Stimulated activated CD4-positive, alpha-beta T cell treated with anti-CD3 and anti-CD28 coated beads, Interleukin-2, amount 100 ng/mL, for 4 hours (primary cell): ENCODE measurements at places on chromosomes 3 and 15.

GRCh38 chr3:65193531-65193930 is 505.7 kb upstream of the ADAMTS9 start:
- no peak for DNase-seq

GRCh38 chr3:101117980-101118379 is 124.8 kb upstream of the ABI3BP start:
- DNase-seq, result no peak

- no peak for DNase-seq
Observed at GRCh38 chr15:49675041-49675440, 54.2 kb downstream of the DTWD1 start.

GRCh38 chr15:38482572-38482971 is 28.6 kb downstream of the FAM98B start:
- DNase-seq, result no peak

- no peak for DNase-seq
Observed at GRCh38 chr3:171851660-171852058, 8.5 kb downstream of the TMEM212 start.

DNA sequence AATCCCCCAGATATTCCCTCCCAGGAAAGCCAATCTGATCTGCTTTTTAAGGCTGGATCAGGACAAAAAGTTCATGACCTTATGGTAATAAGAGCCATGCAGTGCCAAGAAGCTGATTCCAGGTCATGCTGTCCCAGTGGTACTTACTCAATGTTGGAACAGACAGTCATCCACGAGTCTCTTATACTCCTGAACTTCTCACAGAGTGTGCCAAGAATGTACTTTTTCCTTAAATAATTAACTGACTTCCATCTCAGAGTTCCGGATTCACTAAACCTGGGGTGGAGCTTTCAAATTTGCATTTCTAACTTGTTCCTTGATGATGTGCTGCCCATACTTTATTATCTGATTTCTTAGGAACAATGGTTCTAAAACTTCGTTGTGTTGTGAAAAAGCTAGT is 3.4 kb upstream of the P3H2 start:
- no peak for DNase-seq

GRCh38 chr3:48503401-48504050 is 448 bp downstream of the SHISA5 start:
- no peak for DNase-seq

DNA sequence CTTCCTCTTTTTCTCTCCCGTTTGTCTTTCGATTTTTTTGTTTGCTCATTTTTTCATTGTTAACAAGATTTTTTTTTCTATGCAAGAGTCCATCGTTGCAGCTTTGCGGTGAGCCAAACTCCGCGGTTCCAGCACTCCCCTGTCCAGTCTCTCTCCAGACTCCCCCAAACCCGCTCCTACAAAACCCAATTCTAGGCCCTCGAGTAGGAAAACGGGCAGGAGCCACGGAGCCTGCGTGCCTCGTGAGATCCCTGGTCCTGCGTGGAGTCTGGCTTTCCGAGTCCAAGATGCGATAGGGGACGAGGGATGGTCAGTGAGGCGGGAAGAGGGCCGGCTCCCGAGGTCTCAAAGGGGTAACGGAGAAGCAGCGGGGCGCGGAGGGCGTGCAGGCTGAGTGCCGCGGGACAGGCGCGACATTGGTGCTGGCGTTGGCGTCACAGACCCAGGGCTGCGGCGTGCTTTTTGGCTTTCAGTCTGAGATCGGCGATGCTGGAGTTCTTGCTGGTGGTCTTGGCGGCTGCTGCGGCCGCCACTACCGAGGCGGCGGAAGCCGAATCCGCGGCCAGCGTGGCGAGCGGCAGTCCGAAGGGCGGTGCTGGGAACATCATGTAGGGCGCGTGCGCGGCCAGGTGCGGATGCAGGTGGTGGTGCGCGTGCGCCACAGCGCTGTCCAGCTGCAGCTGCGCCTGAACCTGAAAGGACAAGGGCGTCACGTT is 8.5 kb downstream of the SHOX2 start:
- DNase-seq, result peak; percentile 32

- DNase-seq, result no peak
Observed at GRCh38 chr15:33098094-33099058, 96.1 kb downstream of the FMN1 start.

- DNase-seq, result no peak
Observed at GRCh38 chr15:65395567-65396202, 17.9 kb upstream of the IGDCC3 start.

- no peak for DNase-seq
Observed at GRCh38 chr15:85956532-85957275, 123.0 kb upstream of the AGBL1 start.

DNA sequence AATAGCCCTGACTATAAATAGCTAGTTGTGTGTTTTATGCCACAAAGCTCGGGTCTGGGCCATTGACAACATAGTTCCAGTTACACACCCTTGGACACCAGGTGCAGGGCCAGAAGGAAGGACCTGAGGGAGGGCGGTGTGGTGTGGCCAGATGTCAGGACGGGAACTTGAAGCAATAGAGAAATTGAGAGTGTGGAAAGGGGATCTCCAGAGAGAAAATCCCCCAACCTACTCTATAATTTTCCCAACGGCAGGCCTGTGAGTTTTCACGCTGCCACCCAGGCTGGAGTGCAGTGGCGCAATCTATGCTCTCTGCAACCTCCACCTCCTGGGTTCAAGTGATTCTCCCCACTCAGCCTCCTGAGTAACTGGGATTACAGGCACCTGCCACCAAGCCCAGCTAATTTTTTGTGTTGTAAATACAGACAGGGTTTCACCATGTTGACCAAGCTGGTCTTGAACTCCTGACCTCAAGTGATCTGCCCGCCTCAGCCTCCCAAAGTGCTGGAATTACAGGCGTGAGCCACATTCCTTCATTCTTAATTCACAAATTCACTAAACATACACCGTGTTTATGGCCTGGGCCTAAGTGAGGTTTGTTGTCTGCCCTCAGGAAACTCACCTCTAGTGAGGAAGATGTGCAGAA is 70.8 kb upstream of the KLF13 start:
- DNase-seq, result no peak

GRCh38 chr3:83092521-83093221 is 1331.2 kb upstream of the GBE1 start:
- no peak for DNase-seq
